NT2/D1 (cell line): ENCODE measurements at places on chromosomes 3 and 15.

DNA sequence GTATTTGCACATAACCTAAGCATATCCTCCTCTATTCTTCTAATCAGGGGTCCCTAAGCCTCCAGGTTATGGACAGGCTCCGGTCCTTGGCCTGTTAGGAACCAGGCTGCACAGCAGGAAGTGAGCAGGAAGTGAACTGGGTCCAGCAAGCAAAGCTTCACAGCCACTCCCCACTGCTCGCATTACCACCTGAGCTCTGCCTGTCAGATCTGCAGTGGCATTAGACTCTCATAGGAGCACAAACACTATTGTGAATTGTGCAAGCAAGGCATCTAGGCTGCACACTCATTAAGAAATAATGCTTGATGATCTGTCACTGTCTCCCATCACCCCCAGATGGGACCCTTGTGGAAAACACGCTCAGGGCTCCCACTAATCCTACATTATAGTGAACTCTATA lies 9.8 kb downstream of the MSL2 start:
- no peak for DNase-seq

GRCh38 chr3:113897373-113897777 lies 50.4 kb upstream of the ZDHHC23 start:
- no peak for DNase-seq

GRCh38 chr3:44992555-44993470 lies 16.8 kb downstream of the EXOSC7 start:
- no peak for DNase-seq

- DNase-seq = no peak
These were observed 87.3 kb upstream of the ANKRD34C start for GRCh38 chr15:79195239-79195638.

DNA sequence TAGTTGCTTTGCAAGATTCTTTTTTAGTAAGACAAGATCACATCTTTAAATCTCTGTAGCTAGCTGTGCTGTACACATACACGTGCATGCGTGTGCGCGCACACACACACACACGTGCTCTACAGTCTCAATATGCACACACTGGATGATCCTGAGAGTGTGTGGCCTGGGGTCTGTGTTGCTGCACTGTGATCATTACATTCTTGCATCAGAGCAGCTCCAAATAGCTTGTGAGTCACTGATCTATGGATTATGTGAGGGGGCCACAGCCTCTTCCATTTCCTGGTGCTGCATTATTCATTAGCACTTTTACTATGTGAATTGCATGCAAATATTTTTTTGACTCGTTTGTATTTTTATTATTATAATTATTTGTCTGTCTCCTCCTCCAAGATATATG lies 34.6 kb downstream of the MCTP2 start:
- DNase-seq = no peak

DNA sequence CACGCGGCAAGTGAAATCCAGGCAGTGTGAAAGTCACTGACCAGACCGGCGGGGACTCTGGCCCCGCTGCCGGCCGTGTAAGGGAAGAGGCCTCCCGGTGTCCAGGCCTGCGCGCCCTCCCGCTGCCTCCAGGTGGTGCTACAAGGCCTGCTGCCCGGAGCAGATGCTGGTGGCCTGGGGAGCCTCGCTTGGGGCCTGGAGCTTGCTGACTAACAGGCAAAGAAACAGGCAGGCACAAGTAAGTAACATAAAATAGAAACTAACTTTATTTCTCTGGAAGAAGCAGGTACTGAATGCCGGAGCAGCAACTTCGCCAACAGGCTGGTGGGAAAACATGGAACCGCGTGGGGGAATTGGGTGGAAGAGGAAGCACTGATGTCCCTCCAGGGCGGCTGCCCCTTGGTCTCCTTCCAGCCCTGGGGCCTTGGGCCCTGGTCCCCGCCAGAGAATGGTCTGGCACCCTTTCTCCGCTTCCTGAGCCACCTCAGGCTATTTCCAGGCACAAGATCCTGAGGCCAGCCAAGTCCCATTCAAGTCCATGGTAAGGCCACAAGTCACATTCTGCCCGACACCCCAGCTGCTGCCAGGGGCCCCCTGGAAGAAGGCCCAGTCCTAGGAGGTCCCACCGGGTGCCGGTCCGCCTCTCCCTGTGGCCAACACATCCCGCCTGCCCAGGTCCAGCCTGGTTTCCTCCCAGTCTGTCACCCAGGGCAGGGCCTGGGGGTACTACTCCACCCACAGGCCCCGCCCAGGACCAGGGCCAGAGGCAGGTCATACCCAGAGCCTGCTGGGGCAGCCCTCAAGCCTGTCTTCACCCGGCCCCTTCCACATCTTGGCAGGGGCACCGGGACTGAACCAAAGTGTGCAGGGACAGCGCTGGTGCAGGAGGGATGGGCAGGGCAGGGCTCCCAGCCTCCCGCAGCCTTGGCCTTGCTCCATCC lies 45.0 kb downstream of the TNK2 start:
- DNase-seq = peak; percentile 70

DNA sequence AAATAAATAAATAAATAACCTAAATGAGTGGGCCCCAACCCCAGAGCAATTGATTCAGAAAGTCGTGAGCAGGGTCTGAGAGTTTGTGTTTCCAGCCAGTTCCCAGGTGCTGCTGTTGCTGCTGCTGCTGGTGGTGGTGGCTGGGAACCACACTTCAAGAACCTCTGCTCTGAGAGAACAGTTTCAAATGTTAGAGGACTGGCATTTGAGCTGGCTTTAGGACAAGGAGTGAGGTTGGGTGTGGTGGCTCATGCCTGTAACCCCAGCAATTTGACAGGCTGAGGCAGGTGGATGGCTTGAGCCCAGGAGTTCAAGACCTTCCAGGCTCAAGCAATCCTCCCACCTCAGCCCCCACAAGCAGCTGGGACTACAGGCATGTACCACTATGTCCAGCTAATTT lies 123.1 kb upstream of the UBE2E1 start:
- DNase-seq = no peak

DNA sequence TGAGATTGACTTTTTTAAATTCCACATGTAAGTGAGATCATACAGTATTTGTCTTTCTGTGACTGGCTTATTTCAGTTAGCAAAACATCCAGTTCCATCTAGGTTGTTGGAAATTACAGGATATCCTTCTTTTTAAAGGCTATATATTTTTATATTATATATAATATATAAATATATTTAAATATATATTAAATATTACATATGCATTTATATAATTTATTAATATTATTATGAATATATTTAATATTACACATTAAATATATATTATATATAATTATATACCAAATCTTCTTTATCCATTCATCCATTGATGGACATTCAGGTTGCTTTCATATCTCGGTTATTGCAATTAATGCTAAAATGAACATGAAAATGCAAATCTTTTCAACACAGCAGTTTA lies 49.9 kb downstream of the FAM227B start:
- DNase-seq = no peak

DNA sequence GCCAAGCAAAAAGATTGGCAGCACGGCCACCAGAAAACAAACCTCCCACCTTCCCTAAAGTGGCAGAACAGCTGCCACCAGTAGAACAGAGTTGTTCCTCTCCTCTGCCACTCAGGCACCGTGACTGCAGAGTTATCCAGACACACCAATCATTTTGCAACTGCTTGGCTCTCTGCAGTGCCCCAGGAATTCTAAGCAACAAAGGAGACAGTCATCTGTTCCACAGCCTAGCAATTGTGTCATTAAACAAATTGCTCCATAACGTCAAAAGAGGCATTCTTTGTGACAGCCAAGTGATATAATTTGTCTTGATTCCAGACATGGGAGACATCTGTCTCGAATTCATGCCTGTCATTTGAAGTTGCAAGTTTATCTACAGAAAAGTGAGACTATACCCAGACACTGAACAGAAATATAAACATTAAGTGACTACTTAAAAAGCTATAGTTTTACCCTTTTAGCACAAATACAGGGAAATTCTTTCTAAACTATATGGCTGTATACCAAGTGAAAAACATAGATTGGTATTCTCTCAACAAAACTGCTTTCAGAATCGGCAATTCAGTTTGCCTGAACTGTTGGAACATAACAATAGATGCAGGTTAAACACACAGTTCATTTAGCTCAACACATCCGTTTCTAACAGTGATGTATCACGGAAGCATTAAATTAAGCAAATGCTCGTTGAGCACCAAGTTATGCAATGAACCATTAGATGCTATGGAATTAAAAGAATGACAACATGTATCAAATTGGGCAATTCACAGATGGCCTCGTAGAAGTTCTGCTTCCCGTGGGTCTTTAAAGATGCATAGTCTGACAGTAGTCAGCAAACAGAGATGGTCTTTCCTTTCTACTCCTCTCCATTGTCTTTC lies 281.3 kb downstream of the FGF12 start:
- DNase-seq = no peak

- no peak for DNase-seq
These were observed 13.1 kb downstream of the TNK2 start for GRCh38 chr3:195895078-195895860.

DNA sequence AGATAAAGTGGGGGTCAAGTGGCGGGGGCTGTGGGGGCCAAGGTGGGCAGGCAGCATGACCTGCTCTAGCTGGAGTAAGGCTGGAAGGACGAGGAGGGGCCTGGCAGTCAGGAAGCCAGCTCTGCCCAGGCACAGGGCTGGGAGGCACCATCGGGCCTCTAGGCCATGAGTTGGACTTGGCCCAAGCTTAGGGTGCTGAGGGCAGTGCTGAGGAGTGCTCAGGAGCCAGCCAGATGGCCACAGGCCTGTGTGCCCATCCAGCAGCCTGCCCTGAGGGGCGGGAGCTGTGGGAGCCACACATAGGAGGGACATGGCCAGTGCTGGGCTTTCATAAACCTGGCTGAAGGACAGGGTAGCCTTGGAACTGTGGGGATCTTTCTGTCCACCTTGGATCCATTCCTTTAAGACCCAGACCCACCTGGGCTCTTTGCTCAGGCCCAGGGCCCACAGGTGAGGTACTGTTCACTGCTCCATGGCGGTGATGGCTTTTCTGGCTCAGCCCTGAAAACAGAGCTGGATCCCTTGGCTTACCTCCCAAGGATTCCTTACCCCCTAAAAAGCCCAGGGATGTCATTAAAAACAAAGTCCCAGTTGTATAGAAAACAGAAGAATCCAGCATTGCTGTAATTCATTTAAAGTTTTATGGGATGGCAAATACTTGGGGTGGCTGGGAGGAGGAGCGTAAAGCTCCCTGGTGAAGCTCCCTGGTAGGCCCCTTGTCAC lies 137.0 kb downstream of the DNAJB8 start:
- no peak for DNase-seq

DNA sequence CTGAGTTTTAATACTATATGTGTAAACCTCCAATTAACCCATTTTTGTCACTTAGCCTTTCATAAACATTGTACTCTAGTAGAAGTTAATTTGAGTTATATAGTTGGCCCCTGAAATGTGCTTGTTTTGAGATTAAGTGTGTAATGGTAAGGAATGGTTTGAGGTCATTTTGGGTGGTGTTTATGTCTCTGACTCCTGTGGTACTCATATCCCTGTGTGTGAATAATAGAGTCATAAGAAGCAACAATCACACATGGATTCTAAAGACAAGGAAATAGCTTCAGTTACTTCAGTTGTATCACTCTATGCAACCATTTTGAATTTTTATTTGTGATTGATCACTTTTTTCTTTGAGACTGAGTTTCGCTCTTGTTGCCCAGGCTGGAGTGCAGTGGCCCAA lies 408.5 kb downstream of the MFSD1 start:
- DNase-seq = no peak

GRCh38 chr3:10253731-10254130 lies 5.5 kb downstream of the TATDN2 start:
- no peak for DNase-seq

DNA sequence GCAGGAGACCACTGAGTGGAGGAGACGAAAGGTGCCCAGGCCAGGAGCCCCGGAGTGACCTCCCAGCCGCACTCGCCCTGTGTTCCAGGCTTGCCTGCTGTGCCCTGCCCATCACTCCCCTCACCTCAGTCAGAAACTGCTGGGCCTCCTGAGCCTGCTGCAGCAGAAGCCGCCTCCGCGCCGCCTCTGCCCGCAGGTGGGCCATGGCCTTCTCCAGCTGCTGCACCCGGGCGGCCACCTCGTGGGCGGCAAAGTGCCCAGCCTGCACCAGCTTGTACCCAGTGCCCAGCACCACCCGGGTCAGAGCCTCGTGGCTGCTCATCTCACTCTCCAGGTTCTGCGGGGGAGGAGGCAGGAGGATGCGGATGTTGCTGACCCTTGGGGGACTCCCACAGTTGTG lies 17.6 kb downstream of the PLA2G4B start:
- no peak for DNase-seq

GRCh38 chr3:12353796-12354525 lies 65.1 kb downstream of the PPARG start:
- no peak for DNase-seq

DNA sequence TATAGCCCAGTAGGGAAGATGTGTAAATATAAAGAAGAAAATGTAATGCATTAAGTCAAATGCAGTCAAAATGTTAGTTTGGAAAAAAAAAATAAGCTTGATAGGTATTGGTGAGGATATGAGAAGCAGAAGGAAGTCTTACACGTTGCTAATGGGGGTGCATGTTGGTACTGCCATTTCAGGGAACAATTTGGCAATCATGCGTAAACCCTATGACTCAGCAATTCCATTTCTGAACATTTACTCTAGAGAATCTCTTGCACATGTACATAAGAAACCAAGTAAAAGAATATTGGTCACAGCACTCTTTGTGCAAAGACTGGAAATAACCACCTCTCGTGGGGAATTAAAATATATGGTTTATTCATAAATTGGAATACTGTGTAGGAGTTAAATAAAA lies 35.5 kb upstream of the TIMP4 start:
- no peak for DNase-seq
